ENCODE measurements at places on chromosomes 12 and 14.

GRCh38 chr12:76270657-76271358, 77.4 kb downstream of the BBS10 start:
- no peak for DNase-seq

GRCh38 chr14:92753250-92753649, 4.8 kb upstream of the LGMN start:
- no peak for DNase-seq

- DNase-seq: no peak
These were observed 14.6 kb upstream of the DDHD1 start for GRCh38 chr14:53167602-53168328.

- no peak for DNase-seq
These were observed 221.2 kb upstream of the TMPO start for GRCh38 chr12:98294051-98294805.

DNA sequence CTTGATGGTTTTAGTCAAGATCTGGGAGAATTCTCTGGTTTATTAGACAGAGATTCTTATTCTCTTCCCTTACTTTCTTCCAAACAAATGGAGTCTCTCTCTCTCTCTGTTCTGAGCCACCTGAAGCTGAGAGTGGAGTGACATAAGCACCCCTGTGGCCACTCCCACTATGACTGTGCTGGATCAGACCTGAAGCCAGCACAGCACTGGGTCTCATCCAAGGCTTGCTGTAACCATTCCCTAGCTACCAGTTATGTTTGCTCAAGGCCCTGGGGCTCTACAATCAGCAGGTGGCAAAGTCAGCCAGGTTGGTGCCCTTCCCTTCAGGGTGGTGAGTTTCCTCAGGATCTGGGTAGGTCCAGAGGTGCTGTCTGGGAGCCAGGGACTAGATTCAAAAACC, 568.5 kb downstream of the AACS start:
- DNase-seq: no peak

DNA sequence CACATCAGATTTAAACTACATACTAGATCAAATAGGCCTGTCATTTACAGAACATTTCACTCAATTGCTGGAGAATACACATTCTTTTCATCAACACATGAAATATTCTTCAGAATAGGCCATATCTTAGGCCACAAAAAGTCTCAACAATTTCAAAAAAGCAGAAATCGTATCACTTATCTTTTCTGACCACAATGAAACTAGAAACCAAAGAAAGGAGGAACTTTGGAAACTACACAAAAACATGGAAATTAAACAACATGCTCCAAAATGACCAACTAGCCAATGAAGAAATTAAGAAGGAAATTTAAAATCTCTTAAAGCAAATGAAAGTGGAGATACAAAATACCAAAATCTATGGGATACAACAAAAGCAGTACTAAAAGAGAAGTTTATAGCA, 35.1 kb downstream of the PARP11 start:
- no peak for DNase-seq

DNA sequence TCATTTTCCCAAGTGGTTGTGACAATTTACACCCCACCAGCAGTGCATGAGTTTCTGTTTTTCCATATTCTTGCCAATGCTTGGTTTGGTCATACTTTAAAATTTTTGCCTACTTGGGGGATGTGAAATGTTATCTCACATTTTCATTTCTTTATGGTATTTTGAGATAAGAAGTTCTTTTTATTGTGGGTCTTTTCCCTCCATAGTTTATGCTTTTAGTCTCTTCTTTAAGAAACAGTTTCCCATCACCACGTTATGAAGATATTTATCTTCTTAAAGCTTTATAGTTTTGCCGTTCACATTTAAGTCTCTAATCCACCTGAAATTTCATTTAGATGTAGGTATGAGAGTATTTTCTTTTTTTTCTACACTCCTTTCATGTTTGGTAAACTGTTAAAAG, 95.7 kb downstream of the PPM1A start:
- no peak for DNase-seq

DNA sequence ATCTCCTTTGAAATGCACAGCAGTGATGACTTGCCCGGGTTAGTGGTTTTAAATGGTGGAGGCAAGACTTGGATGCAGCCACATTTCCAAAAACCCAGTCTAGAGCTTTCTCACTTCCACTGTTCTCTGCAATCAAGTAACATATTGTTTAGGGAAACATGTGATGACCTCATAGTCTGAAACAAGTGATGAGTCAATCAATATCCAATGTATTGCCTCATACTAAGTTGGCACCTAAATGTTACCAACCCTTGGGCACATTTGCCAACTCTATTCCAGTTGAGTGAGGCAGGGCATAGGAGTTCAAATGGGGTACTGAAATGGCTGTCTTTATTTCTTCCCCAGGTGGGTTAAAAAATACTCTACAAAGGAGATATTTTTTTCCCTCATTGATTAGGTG, 1105.4 kb downstream of the VRK1 start:
- DNase-seq: no peak

DNA sequence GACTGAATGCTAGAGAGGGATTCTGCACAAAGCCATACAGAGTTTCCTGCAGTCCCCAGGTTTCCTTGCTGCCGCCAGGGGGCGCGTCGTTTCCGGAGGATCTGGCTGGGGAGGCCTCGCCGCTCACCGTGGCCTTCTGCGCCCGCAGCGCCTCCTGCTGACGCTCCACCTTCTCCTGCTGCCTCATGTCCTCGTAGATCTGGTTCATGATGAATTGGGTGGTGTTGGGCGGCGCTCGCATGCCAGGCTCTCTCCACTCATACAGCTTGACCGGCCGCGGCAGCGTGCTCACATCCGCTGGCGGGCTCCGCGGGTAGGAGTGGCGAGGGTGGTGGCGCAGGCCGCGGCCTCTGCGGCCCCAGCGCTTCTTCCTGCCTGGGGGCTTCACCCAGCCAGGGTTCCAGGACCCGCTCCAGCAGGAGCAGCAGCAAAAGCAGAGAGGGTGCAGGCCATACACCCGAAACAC, 987 bp downstream of the CCER1 start:
- DNase-seq: no peak

DNA sequence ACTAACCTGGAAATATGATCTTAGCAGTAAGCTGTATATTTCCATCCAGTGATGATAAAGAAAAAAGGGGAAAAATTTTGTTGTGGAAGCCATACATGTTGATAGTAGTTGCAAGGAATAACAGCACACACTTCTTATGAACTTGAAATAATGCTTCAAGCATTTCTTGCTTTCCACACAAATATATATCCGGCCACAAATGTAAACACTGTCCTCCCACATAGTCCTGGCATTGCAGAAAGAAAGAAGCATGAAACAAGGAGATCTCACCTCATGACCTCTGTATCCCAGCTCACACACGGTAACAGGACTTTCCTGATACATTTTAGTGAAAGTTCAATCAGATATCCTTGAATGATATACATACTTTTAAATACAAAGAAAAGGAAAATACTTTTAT, 56.0 kb downstream of the LLPH start:
- no peak for DNase-seq

DNA sequence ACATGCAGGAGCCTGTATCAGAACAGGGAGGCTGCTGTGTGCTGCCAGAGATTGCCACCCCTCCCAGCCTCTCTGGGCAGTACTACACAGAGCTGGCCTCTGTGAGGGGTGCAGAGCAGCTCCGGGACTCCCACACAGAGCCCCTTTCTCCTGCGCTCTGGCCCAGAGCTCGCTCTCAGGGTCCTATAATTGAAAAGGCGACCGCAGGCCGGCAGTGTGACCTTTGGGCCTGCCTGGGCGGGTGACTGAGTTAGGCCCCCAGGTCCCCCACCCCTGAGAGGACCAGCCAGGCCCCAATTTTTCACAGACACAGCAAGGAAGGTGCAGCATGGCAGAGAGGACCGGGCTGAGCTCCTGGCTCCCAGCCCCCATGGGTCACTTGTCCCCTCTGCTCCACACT, 136.4 kb downstream of the ZFP36L1 start:
- DNase-seq: no peak

DNA sequence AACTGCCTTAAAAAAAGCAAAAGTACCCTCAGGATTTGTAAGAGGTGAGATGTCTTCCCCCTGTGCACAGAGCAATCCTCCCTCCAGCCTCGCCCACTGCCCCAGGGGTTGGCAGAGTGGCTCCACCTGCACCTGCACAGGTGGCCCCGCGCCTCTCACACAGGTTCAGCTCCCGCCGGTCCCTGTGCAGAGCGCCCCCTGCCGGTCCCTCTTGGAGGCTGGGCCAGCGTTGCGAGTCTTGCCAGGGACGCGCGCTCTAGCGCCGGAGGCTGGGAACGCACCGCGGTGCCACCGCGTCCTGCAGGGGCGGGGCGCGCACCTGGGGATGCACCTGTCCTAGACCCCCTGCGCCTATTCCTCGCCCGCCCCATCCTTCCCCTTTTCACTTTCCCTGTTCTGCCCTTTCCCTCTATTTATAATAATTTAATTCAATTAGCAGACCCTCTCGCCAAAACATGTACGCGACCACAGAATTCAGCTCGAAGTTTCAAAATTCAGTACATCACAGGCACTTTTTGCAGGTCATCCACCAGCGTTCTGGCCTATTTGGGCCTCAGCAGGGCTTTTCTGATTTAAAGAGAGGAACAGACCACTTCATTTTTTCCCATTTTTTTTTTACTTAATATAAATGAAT, 618.6 kb downstream of the AACS start:
- DNase-seq: no peak

DNA sequence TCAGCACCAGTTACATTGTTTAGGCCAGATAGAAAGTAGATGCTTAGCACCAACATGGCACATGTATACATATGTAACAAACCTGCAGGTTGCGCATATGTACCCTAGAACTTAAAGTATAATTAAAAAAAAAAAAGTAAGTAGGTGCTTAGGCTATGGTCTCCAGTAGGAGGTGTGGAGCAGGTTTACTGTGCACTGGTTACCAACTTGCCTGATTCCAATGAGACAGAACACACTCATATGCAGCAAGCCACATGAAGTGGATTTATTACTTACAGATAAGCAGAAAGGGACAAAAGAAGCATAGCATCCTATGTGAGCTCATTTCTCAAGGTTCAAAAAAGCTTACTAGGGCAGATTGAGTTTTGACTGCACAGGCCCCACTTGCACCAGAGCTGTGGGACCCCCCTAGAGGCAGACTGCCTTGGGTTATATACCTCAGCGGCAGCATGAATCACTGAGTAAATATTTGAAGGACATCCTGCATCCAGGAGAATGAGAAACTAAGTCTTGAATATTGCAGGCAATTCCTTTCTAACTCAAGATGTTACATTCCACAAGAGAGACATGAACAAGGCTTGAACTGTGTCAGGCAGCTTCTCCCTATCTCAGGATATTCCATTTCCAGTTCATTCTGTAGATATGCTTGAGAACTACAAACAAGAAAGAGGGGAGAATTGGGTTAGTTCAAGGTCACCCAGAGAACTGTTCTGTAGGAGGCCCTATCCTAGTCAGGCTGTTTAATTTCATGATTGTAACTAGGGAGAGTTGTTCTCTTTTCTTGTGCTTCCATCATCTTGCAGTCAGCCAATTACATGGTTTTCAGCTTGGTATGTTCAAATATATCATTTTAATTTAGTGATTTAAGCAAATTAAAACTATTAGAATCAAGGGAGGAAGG, 30.1 kb downstream of the LRFN5 start:
- DNase-seq: no peak

- DNase-seq: no peak
These were observed 1.1 kb downstream of the POLR3B start for GRCh38 chr12:106358396-106359241.

DNA sequence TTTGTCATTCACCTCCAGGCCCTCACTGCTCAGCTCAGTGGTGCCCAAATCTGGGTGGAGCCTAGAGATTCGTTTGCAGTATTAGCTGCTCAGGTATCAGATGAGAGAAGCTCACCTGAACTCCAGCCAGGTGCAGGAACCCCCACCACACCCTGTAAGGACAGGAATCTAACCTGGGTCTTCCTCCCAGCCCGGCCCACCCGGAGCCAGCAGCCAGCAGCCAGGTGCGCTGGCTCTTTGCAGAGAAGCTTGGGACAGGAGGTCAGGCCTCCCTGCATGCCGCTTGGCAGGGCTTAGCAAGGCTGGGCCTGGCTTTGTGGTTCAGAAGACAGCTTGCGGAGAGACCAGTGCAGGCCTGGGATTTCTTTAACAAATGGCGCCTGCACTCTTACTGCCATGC, 125.6 kb upstream of the MYL2 start:
- no peak for DNase-seq

- DNase-seq: no peak
These were observed 35.3 kb downstream of the SDR9C7 start for GRCh38 chr12:56898938-56899337.

DNA sequence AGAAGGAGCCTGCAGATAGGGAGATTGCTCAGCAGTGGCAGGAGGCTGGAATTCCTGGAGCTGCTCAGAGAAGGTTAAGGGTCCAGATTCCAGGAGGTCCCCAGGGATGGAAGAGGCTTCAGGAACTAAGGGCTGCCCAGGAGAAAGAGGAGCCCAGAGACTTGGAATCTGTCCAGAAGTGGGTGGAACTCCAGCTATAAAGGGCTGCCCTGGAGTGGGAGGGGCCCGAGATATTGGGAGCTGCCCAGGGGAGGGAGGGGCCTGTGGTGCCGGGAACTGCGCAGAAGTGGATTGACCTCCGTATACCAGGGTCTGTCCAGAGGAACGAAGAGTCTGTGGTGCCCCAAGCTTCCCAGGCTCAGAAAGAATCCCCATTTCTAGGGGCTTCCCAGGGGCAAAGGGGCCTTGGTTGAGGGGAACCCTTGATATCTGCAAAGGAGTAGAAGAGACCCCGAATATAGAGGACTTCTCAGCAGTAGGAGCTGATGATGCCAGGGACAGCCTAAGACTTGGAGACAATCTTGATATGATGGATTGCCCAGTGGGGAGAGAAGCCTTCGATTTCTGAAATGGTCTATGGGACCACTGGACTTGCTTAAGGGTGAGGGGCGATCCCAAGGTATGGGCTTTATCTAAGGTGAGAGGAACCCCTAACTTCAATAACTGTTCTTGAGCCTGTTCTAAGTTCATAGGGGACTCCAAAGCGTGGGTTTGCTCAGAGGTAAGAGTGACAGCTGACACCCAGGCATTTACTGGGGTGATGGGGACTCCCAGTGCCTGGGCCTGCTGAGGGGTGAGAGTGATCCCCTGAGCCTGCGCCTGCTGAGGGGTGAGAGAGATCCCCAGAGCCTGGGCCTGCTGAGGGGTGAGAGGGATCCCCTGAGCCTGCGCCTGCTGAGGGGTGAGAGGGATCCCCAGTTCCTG, 45.0 kb downstream of the FAM186A start:
- DNase-seq: no peak

DNA sequence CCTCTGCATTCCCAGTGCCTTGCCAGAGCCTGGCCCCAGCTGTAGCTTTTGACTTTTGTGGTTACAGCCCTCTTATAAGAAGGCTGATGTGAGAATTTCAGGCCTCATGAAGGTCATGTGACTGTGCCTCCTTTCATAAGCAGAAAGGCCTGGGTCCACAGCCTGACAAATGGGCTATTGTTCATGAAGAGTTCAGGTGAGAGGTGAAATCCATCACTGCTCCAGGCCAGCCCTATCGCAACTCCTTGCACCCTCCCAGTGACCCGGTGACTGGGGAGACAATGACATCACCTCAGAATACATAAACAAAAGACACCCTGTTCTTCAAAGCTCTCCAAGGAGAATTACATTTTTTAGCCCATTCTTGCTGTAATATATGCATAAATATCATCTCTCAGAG, 321.5 kb downstream of the PCNX1 start:
- DNase-seq: no peak

Data from stimulated activated CD8-positive, alpha-beta memory T cell treated with anti-CD3 and anti-CD28 coated beads, Interleukin-12 subunit alpha, Interleukin-12 subunit beta, amount 100 ng/mL, for 4 hours (primary cell).